LHCN-M2 (cell line): ENCODE measurements at places on chromosomes 7 and 10. TPM values are rescaled to one million over a fixed set of nuclear protein-coding genes. Genes with fewer than 3 reads are reported as not detected.

Gene TMEM178B
- total RNA-seq = 0.34 and 0.45 TPM in 2 replicates

Gene CRYGN
- total RNA-seq = not detected in 2 replicates

Gene HECW1
- total RNA-seq = not detected in 2 replicates

Gene CALML5
- total RNA-seq = not detected in 2 replicates

Gene BUD23
- total RNA-seq = 69.3 and 82.6 TPM in 2 replicates

Gene NUP42
- 41.6 and 50.7 TPM in 2 replicates for total RNA-seq

Gene VWDE
- 0.11 and 0.51 TPM in 2 replicates for total RNA-seq

Gene AGR2
- total RNA-seq = not detected in 2 replicates

Gene ANK3
- total RNA-seq = 1.9 and 4.5 TPM in 2 replicates

Gene HTR7
- total RNA-seq = 18.3 and 19.6 TPM in 2 replicates

Gene SLC39A12
- not detected in 2 replicates for total RNA-seq

Gene SPRN
- total RNA-seq = 0.29 and 0.32 TPM in 2 replicates

Gene STX1A
- 80.0 and 100 TPM in 2 replicates for total RNA-seq

Gene NPY4R2
- total RNA-seq = not detected in 2 replicates

Gene NPTX2
- total RNA-seq = 3,060 and 3,846 TPM in 2 replicates

Gene NFE2L3
- 1.6 and 2.6 TPM in 2 replicates for total RNA-seq

Gene MSMB
- total RNA-seq = not detected in 2 replicates

Gene ITGA8
- total RNA-seq = not detected in 2 replicates

Gene ANKRD61
- total RNA-seq = 0.23 and 0.38 TPM in 2 replicates

Gene PALD1
- 0.38 and 0.40 TPM in 2 replicates for total RNA-seq

Gene FFAR4
- total RNA-seq = not detected in 2 replicates

Gene HGF
- 11.5 and 13.0 TPM in 2 replicates for total RNA-seq

Gene GIMAP5
- total RNA-seq = not detected in 2 replicates

Gene LIPJ
- not detected in 2 replicates for total RNA-seq

Gene LIPK
- total RNA-seq = 0.17 TPM in 1 of 2 replicates, not detected in the other

Gene RBM17
- 29.8 and 39.7 TPM in 2 replicates for total RNA-seq

Gene FKBP9
- total RNA-seq = 289 and 303 TPM in 2 replicates

Gene SRGN
- total RNA-seq = 409 and 438 TPM in 2 replicates

Gene SPDYE6
- not detected in 2 replicates for total RNA-seq

Gene CCL24
- not detected in 2 replicates for total RNA-seq

Gene GPR15LG
- total RNA-seq = not detected in 2 replicates

Gene IGFBP3
- total RNA-seq = 14.0 and 31.9 TPM in 2 replicates

Gene CALCR
- not detected in 2 replicates for total RNA-seq

Gene NOS3
- 0.13 TPM in 1 of 2 replicates, not detected in the other for total RNA-seq

Gene AKR1C2
- 10.0 and 10.3 TPM in 2 replicates for total RNA-seq

Gene TAF5
- 6.5 and 6.9 TPM in 2 replicates for total RNA-seq

Gene CPED1
- total RNA-seq = 71.4 and 75.8 TPM in 2 replicates

Gene FXYD4
- total RNA-seq = not detected in 2 replicates

Gene SEC61A2
- total RNA-seq = 10.1 and 15.8 TPM in 2 replicates

Gene OGDH
- total RNA-seq = 99.8 and 104 TPM in 2 replicates

Gene RBM48
- 12.9 and 13.1 TPM in 2 replicates for total RNA-seq

Gene AOAH
- total RNA-seq = not detected in 2 replicates

Gene IGF2BP3
- total RNA-seq = 60.3 and 63.3 TPM in 2 replicates
